Stimulated activated CD4-positive, alpha-beta T cell treated with anti-CD3 and anti-CD28 coated beads, Interleukin-1b, Interleukin-23, amount 100 ng/mL, for 24 hours (primary cell): ENCODE measurements at places on chromosomes 6 and 20.

- no peak for DNase-seq
These were observed 22.3 kb downstream of the CNKSR3 start for GRCh38 chr6:154488248-154488593.

DNA sequence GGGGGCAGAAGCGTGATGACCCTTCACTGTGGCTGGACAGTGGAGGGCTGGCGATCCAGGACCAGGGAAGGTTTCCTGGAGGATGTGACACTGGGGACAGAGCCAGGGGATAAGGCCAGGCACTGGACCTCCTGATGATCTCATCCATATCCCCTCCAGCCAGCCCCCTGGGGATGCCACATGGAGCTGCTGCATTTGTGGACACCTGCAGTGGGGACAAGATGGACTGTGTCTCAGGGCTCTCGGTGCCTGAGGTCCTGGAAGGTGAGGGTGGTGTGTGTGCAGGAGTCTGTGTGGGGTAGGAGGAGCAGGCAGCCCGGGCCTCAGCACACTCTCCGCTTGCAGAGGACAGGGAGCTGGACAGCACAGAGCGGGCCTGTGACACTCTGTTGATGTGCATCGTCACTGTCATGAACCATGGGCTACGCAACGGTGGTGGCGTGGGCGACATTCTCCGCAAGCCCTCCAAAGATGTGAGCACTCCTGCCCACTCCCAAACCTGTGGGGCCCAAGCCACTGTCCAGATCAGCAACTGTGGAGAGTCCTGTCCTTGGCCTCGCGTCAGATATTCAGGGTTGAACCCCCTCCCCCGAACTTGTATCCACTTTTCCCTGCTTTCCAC is 19.9 kb downstream of the UQCC2 start:
- no peak for DNase-seq

GRCh38 chr20:12966468-12967085 is 42.2 kb upstream of the SPTLC3 start:
- DNase-seq = no peak

GRCh38 chr6:29532320-29532951 is 27.1 kb downstream of the UBD start:
- no peak for DNase-seq

DNA sequence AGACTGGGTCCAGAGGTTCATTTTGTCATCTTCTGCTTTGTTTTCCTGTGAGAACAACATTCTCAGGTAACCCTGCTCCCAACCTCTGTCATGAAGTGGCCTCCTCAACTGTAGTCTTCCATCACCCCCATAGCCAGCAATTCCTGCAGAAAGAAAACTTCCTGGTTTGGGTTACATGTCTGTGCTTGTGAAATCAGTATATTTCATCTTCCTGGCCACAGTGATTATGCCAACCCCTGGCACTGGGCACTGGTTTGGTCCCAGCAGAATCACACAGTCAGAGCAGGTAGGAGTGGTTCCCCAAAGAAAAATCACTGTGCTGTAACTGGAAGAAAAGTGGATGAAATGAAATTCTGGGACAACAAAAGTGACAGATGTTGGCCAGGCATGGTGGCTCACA is 52.5 kb downstream of the CRYBG1 start:
- DNase-seq = no peak

GRCh38 chr6:27575594-27576361 is 102.9 kb upstream of the ZNF184 start:
- DNase-seq = no peak

- no peak for DNase-seq
These were observed 43.0 kb downstream of the EDN1 start for GRCh38 chr6:12333128-12333527.

DNA sequence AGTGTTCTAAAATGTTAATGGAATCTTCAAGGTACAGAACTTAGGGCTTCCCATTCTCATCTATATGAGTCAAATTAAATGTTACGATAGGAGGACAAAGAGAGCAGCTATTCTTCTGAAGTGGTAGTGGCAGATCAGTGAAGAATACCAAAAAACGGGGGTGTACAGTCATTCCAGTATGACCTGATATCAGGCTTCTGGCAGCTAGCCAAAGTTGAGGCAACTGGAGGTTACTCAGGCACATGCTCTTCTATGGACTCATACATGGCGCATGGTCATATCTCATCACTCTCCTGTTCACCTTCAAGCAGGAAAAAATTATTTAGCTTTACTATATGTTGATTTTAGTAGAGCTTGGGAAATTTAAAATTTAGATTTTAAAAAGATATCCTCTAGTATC is 1608.8 kb downstream of the GRIK2 start:
- no peak for DNase-seq

DNA sequence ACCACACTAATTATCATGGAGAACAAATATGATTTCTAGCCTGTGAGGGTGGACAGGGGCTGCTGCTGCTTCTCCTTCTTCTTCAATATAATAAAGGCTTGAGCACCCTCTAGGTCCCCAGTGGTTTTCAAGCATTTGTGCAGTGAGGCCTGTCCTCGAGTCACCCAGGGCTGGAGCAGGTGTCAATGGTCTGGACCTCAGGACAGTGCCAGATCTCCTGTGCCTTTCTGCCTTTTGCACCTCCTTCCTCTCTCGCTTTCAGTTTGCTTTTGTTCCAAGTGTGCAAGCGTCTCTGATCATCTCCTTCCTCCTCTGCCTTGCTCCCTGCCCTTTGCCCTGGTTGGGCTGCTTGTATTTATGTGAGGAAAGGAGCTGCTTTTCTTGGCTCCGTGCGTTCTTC is 152.2 kb upstream of the SYNDIG1 start:
- DNase-seq = no peak

DNA sequence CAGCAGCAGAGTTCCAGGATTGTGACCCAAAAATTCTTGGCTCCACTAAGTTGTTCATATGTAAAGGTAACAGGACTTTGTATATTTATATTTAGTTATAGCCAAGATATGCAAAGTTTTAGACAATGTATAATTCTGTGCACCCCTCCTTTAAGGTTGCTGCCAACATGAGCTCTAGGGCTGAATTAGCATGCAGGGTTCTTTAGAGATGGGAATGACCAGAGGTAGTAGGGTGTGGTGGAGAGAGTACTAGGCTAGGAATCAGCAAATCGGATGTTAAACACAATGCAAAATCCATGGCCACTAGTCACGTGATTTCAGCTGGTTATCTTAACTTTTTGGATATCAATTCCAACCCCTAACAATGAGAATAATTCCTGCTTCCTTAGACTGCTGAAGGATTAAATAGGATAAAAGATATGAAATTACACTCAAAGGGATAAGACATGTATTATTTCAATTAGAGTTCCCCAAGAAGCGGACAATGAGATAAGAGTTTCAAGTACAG is 260.3 kb upstream of the RNF24 start:
- no peak for DNase-seq

DNA sequence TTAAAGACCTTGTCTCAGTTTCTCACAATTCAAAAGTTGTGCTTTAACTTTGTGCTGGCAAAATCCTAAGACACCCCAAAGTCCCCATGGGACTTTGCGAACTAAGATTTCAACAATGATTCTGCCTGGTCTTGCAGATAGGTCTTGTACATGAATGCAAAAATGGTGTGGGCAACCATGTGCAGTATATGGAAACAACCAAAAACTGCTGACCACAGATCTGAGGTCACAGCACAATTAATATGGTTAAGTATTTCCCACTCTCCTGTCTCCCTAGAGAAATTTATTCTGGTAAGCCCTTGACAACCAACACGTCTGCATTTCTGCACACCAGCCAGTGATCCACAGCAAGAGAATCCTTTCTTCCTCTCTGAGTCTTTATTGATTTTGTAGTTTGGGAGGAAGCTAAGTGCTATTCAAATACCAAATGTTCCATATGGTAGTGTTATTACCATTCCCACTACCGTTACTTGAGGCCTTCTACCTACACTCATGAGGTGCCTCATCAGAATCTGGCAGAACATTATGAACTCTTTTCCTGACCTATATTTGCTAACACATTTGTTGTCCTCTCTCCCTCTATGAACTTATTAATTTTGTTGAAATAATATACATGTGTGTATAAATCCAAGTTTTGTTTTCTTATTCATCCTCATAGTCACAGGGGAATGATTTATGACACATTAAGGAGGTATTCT is 178.7 kb downstream of the ATXN1 start:
- DNase-seq = no peak

GRCh38 chr6:13743736-13744127 is 32.1 kb upstream of the RANBP9 start:
- no peak for DNase-seq

DNA sequence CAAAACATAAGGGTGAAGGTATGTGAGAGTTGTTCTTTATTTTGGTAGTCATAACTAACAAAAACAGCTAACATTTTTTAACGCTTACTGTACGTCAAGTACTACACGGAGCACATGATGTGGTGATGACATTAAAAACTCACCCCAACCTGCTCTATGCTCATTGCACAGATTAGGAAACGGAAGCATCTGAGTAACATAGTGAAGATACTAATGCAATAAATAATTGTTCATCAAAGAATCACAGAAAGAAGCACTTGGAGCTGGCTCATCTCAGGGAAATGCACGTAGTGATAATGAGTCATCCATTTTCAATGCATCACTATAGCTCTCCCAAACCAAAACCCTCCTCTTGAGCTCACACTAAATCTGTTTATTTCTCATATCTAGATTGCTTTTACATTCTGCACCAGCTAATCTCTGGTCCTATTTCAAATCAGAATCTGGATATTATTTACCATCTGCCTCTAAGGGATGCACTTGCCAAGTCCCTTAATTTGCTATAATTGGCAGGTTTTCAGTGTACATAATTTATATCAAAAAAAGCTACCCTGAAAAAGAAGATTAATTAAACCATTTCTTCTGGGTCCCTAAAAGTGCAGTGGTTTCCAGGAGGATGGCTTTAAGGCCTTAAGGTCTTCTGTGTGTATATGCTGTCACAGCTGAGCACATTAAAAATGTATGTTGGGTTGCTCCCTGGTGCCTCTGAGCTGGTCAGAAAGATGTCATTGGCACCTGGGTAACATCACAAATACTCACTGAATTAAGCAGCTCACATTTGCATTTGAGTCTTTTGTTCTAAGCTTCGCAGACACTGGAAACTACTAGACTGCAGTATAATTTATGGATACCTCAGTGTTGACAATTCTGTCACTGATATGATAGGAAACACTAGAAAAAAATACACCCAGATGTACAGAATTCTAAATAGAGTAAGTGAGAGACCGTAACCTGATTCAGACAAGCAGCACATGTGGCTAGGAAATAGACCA is 677.4 kb upstream of the CITED2 start:
- DNase-seq = no peak

DNA sequence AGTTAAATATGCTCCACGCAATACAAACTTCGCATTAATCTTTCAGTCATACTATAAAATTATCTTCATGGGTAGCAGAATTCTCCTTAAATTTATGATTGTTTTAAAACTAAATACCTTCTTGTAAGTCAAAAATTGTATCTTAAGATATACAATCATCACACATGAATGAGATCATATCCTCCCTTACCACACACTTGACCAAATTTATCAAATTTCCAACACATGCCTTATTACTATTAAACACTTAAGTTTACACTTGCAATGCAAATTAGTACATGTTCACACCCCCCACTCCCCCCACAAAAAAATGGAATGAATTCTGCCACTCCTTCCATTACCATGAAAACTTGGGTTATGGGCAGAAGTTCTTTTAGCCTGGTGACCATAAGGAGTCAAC is 13.8 kb downstream of the RANBP9 start:
- DNase-seq = no peak

GRCh38 chr20:3705970-3706739 is 6.2 kb downstream of the SIGLEC1 start:
- DNase-seq = no peak

GRCh38 chr20:62692176-62692575 is 16.5 kb upstream of the NTSR1 start:
- no peak for DNase-seq

DNA sequence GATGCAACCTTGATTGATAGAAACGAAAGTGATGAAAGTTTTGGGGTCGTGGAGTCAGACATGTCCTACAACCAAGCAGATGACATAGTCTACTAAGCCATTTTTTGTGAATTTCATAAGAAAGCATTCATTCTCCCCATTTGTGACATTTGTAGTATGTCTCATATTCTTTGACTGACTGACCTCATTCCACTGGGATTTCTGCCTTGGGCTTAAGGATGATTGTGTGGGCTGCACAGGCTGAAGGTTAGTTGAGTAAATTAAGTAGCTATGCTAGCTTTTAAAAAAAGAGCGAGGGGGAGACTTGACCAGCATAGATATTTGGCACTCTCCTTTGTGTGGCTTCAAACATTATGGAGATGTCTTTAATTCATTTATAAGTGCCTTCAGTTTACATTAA is 28.9 kb downstream of the STMND1 start:
- DNase-seq = no peak

DNA sequence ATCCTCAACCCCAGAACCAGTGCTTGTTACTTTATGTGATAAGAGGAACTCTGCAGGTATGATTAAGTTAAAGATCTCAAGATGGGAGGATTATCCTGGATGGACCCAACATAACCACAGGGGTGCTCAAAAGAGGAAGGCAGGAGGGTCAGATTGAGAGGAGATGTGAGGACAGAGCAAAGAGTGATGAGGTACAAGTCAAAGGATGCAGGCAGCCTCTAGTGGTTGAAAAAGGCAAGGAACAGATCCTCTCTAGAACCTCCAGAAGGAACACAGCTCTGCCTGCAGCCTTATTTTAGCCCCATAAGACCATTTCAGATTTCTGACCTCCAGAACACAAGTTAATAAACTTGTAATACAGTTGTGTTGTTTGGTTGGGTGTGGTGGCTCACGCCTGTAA is 41.2 kb downstream of the PDSS2 start:
- DNase-seq = no peak
